ENCODE measurements at places on chromosomes 13 and 19.

DNA sequence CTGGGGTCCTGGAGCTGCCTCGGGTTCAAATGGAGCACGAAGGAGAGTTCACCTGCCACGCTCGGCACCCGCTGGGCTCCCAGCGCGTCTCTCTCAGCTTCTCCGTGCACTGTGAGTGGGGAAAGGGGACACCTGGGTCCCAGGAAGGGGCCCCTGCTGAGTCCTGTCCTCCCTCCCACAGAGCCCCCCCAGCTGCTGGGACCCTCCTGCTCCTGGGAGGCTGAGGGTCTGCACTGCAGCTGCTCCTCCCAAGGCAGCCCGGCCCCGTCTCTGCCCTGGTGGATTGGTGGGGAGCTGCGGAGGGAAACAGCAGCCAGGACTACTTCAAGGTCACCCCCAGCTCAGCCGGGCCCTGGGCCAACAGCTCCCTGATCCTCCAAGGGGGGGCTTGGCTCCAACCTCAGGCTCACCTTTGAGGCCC, 11.0 kb upstream of the SIGLEC11 start:
- no peak for DNase-seq

DNA sequence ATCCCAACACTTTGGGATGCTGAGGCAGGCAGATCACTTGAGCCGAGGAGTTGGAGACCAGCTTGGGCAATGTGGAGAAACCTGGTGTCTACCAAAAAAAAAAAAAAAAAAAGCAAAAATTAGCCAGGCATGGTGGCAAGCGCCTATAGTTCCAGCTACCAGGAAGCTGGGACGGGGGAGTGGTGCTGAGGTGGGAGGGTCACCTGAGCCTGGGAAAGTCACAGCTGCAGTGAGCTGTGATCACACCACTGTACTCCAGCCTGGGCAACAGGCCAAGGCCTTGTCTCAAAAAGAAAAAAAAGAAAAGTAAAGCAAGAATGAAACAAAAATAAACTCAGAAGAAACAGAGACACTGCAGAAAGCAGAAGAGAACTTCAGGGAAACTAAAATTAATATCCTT, 31.6 kb downstream of the MTRF1 start:
- no peak for DNase-seq

- DNase-seq = peak; percentile 36
Measured at GRCh38 chr19:6773323-6773931, 919 bp downstream of the VAV1 start.

DNA sequence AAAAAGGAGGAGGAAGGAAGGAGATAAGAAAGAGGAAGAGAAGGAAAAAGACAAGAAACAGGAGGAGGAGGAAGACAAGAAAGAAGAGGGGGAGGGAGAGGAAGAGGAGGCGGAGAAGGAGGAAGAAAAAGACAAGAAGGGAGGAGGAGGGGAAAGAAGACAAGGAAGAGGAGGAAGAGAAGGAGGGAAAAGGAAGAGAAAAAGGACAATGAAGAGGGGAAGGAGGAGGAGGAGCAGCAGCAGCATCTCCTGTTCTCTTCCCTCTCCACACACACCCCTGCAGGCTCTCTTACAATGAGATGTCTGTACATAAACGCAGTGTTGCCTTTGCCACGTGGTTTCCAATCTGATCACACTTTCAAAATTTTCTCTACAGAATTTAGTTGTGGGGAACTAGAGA, 66.6 kb downstream of the RUBCNL start:
- DNase-seq = no peak

GRCh38 chr13:30303269-30303668, 4.1 kb downstream of the KATNAL1 start:
- DNase-seq = no peak

- DNase-seq = peak; percentile 67
Measured at GRCh38 chr19:11496391-11497163, 9.1 kb downstream of the ZNF653 start.

DNA sequence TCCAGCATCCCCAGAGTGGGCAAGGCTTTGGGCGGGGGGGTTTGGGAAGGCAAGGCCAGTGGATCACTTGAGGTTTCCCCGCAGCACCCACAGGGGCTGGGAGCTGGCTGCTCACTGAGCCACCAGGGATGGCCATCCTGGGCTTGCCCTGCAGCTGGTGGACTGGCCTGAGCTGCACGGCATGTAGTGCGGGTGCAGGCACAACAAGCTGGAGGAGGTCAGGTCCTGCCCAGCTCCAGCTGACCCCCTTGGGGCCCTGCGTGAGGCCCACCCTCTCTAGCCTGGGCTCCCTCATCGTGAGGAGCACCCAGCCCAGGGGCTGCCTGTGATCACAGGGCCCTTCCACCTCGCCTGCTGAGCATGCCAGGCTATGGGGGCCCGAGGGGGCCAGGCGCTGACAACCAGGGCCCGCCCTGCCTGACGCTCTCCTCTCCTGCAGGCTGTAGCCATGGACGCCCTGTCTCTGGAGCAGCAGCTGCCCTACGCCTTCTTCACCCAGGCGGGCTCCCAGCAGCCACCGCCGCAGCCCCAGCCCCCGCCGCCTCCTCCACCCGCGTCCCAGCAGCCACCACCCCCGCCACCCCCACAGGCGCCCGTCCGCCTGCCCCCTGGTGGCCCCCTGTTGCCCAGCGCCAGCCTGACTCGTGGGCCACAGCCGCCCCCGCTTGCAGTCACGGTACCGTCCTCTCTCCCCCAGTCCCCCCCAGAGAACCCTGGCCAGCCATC, 22.9 kb downstream of the COMP start:
- no peak for DNase-seq

- DNase-seq = no peak
Measured at GRCh38 chr19:32483574-32483973, 78.0 kb downstream of the DPY19L3 start.

DNA sequence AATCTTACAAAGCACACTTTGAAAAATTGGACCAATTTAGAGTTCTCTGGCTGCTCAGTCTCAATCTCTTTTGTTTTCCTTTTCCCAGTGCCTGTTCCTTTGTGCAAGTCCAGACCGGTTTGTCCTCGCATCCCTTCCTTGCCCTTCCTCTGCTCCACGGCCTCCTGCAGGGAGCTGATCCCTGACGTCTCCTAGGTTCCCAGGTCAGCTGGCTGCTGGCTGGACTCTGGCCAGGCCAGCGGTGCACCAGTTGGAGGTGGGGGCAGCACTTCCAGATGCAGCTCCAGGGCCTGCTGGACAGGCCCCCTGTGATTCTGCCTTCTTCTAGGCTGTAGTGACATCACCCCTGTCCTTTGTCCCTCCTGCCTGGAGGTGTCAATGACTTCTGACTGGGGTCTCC, 44.0 kb upstream of the KPNA3 start:
- DNase-seq = no peak

GRCh38 chr13:24203811-24204210, 43.3 kb downstream of the SPATA13 start:
- no peak for DNase-seq

DNA sequence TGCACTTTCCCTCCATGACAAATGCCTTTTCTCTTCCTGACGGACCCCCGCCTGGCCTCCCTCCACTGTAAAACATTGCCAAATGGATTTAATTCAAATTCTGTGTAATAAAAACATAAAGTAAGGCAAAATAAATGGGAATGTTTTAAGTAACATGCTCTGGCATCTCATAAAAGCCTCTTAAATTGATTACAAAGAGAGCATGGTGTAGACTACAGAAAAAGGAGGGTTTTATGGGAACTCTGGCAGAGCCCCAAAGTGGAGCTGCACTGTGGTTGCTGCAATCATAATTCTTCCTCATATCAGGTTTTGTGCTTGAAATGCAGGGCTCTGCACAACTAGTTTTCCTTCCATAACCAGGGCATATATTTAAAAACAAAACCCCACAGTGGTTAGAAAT, 44.3 kb upstream of the SIAH3 start:
- no peak for DNase-seq

GRCh38 chr13:93412676-93413075, 186.1 kb downstream of the GPC6 start:
- DNase-seq = no peak

GRCh38 chr19:33343859-33344572, 29.5 kb upstream of the CEBPG start:
- no peak for DNase-seq

- no peak for DNase-seq
Measured at GRCh38 chr13:47835470-47836228, 165.4 kb downstream of the SUCLA2 start.

- DNase-seq = no peak
Measured at GRCh38 chr19:15432018-15432494, 13.3 kb upstream of the AKAP8L start.

DNA sequence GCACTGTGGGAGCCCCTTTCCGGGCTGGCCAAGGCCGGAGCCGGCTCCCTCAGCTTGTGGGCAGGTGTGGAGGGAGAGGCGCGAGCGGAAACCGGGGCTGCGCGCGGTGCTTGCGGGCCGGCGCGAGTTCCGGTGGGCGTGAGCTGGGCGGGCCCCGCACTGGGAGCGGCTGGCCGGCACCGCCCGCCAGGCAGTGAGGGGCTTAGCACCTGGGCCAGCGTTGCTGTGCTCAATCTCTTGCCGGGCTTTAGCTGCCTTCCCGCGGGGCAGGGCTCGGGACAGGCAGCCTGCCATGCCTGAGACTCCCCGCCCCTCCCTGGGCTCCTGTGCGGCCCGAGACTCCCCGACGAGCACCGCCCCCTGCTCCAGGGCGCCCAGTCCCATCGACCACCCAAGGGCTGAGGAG, 405.2 kb upstream of the PRR20A start:
- DNase-seq = no peak

DNA sequence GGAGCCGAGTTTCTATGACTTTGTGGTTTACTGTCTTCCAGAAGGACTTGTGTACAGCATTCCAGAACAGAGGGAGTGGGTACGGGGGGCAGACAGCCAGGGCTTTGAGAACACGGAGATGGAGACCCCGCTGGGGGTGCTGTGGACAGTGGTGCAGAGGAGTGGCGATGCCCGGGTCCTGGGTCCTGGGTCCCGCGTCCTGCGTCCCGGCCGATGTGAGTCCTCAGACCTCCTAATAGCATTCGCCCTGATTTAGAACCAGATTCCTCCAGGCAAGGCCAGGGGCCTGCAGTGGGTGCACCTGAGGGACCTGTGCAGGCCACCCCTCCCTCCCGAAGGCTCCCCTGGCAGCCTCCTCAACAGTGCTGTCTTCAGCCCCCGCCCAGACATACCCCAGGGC, 97.9 kb downstream of the KDM4B start:
- DNase-seq = no peak

- no peak for DNase-seq
Measured at GRCh38 chr13:108902405-108903155, 273.2 kb downstream of the MYO16 start.

DNA sequence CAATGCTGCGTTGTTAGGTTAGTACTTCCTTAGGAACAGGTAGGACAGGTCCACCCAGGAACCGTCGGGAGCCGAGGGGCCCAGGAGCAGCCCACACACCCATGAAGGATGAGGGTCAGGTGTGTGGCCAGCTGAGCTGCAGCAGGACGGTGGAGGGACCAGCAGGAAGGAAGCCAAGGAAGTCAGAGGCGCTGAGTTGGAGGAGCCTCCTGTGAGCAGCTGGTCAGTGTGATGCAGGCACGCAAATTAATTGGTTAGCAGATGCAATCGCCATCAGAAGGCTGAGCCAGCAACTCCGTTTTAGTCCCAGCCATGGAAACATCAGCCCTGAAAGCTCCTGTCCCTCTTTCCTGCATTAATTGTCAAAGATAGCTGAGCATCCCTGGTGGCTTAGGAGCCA, 114.9 kb upstream of the SOX1 start:
- no peak for DNase-seq

- DNase-seq = no peak
Measured at GRCh38 chr19:9968820-9969687, 32.7 kb upstream of the OLFM2 start.

DNA sequence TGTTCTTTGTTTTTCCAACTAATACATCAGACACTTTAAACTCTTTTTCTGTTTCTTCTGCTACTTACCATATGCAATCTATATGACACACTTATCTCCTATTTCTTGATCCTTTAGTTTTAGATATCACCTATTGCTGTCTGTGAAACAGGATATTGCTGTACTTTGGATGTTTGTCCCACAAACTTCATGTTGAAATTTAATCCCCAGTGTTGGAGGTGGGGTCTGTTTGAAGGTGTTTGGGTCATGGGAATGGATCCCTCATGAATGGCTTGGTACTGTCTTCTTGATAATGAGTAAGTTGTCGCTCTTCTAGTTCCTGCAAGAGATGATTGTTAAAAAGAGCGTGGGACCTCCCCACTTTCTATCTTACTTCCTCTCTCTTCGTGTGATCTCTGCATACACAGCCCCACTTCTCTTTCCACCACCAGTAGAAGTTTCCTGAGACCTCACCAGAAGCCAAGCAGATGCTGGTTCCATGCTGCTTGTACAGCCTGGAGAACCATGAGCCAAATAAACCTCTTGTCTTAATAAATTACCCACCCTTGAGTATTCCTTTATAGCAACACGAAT, 244.2 kb downstream of the NHLRC3 start:
- DNase-seq = no peak

GRCh38 chr19:10227026-10227971, 3.8 kb downstream of the S1PR2 start:
- no peak for DNase-seq

GRCh38 chr19:1355568-1356507, 27.9 kb upstream of the NDUFS7 start:
- no peak for DNase-seq

- DNase-seq = no peak
Measured at GRCh38 chr19:46959894-46960556, 59.6 kb upstream of the NPAS1 start.

GRCh38 chr13:18948012-18948663, 233.5 kb downstream of the TUBA3C start:
- no peak for DNase-seq

GRCh38 chr19:49906879-49907564, 10.3 kb upstream of the IL4I1 start:
- DNase-seq = no peak

DNA sequence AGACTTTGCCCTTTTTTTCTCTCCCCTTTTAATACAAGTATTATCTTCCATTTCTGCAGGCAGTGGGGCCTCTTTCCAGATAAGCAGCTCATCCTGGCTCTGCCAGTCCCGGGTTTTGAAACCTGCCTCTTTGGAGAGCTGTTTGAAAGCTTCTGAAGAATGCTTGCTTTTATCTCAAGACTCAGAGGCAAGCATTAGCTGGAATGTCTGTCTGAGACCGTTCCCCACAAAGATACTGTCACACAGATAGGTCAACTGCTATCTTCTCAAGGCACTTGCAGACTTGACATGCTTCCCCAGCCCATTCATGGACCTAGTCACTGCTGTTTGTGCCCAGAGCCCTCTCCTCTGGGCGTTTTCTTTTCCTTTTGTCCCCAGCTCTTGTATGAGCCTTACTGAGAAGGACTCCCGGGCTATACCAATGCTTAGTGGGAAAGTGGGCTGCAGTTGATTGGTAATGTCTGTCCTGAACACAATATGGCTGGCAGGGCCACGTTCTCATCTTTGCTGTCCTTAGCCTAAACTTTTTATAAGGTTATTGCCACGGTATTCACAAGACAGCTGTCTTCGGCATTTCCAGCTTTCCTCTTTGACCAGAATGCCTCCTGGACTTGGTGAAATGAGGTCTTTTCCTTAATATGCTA, 13.4 kb downstream of the SERP2 start:
- DNase-seq = no peak

- DNase-seq = no peak
Measured at GRCh38 chr19:23071147-23071511, 45.7 kb upstream of the ZNF730 start.

DNA sequence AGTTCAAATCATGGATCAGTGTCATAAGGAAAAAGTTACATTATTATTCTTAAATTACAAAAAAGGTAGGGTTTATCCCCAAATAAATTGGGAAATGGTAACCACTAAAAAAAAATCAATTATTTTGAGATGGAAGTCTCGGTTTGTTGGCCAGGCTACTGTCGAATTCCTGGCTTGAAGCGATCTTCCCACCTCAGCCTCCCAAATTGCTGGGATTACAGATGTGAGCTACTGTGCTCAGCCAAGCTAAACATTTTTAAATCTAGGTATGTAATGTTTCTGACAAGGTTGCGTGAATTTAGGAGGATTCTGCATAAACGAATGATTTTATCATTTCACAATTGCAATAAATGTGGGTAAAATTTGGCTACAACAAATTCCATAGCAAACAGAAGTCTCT, 2.0 kb downstream of the NAA16 start:
- DNase-seq = no peak
